Lower leg skin (tissue), 4 donors: ENCODE measurements at places on chromosomes 1 and 21. TPM values are rescaled to one million over a fixed set of nuclear protein-coding genes. Genes with fewer than 3 reads are reported as not detected.

- no peak for DNase-seq
Measured at GRCh38 chr1:25243907-25244306, 3.3 kb downstream of the RSRP1 start.

- no peak for DNase-seq
Measured at GRCh38 chr1:77040826-77041225, 173.5 kb downstream of the ST6GALNAC5 start.

DNA sequence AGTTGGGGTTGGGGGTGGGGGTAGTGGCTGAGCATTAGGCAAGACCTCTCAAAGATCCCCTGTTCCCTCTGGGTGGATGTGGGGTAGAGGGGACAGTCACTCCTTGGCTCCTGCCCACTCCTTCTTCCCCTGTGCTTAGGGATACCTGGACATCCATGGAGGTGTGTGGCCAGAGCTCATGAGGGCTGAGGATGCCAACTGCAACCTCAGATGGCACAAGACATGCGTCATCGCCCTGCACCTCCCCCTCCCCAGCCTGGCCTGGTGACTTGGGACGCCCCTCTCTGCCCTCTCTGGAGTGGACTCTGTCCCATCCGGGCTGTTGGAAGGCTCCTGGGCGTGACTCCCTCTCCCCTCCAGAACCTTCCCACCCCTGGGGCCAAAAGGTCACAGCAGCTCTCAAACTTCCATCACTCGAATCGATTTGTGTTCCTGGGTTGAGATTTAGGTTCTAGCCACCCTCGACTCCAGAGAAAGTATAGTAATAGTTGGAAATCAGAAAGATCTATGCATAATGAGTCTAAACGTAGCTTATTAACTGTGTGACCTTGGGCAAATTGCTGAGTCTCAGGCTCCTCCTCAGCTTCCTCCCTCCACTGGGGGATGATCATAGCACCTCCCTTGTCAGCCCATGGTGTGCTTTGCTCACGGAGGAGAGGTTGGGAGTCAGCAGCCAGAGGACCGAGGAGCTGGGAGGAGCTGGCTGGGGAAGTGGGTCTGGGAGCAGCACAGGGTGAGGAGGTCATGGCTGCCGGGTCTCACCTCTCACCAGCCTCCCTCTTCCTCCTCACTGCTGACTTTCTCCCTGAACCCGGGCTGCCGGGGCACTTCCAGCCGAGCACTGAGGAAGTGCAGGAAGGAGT, 2.2 kb upstream of the PTPN7 start:
- DNase-seq = no peak

GRCh38 chr1:6667139-6667538, 34.5 kb downstream of the DNAJC11 start:
- DNase-seq = no peak

- DNase-seq = no peak
Measured at GRCh38 chr1:200480964-200481363, 71.1 kb upstream of the ZNF281 start.

DNA sequence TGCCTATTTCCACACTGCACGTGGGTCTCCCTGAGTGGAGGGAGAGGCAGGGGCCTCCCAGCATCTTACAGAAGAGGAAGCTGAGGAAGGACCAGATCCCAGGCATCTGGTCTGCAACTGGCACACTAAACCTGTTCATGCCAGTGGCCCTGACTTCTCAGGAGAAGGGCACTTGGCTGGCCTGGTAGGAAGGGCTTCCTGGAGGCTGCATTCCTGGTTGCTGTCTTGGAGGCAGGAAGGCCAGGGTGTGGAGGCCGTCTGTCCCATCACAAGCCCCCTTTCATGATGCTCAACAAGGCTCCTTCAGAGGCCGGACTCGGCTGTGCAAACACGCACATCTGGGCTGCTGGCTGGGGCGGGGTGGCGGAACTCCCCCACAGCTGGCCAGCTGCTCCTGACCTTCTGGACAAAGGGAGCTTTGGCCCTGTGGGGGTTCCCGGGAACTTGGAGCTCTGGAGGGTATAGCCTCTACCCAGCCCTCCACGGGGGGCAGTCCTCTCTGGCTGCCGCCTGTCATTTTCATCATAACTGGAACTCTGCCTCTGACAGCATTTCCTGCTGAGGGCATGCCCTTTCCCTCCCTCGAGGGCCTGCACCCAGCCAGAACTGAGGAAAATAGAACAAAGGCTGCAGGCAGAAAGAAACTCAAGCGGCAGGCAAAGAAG, 39.2 kb upstream of the POU3F1 start:
- no peak for DNase-seq

DNA sequence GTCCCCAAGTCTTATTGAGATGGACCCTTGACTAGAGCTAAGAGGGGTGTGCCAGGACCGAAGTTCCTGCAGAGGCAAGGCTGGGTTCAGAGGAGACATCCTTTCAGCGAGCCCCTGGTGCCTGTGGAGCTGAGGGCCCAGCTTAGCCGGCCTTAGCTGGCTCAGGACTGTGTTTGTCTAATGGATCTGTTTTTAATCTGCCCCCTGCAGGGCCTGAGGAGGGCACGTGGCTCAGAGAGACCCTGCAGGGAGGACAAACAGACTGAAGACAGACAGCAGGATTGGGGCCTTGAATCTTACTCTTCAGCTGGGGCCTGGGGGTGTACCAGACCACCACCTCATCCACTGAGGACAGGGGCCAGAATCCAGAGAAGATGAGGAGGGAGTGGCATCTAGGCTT, 1.6 kb downstream of the CRABP2 start:
- no peak for DNase-seq

- DNase-seq = no peak
Measured at GRCh38 chr21:43277481-43278351, 108.9 kb downstream of the CRYAA start.

DNA sequence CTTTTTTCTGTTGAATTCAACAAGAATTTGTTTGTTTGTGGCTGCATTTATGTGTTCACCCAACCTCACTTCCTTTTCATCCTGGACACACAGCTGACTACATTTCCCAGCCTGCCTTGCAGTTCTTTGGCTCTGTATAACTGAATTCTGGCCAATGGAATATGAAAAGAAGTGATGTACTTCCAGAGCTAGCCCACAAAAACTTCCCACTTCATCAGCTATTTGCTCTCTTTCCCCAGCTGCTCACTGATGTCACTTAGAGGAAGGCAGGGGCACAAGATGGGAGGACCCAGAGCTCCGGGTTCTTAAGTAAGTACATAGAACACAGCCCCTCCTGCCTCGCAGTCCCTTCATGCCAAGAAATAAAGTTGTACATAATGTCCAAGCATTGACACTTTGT, 235.0 kb upstream of the FGGY start:
- DNase-seq = peak; percentile 89

DNA sequence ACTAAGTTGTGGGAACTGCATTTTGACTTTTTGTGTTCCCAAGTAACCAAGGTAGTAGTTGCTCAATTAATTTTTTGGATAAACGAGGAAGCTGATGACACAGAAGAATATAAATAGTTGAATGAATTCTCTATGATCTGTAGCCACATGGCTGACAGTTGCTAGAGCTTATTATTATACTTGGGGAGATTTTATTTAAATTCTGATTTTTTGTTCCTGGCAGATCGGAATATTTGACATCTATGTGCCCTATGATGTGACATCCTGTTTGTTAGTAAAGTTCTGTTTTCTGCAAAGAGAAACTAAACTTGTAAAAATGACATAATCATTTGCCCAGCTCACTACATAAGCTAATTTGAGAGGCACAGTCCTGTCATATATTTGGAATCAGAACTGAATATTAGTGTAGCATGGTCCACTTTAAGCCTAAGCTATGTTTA, 9.7 kb upstream of the LYST start:
- no peak for DNase-seq

GRCh38 chr1:231139659-231140654, 21.9 kb upstream of the TRIM67 start:
- no peak for DNase-seq

GRCh38 chr1:93783876-93784275, 95.1 kb downstream of the DNTTIP2 start:
- DNase-seq = no peak

Gene ANKRD13C
- 30.9 TPM for total RNA-seq

Gene GFI1
- 0.91 TPM for total RNA-seq

Gene SASS6
- total RNA-seq = 1.0 TPM

Gene IRF6
- total RNA-seq = 166 TPM

Gene LRRC3
- 3.0 TPM for total RNA-seq
